ENCODE measurements at places on chromosomes 11 and 22. TPM values are rescaled to one million over a fixed set of nuclear protein-coding genes. Genes with fewer than 3 reads are reported as not detected.

The SLC17A6 gene
- total RNA-seq, result not detected

- no peak overlapping the region for H3K4me3 ChIP-seq
- no peak overlapping the region for H3K27ac ChIP-seq
- no peak for DNase-seq
- H3K27me3 ChIP-seq, result no peaks in the 10 kb centered on the region
Observed at GRCh38 chr11:71463331-71464211, 10.6 kb downstream of the NADSYN1 start.

DNA sequence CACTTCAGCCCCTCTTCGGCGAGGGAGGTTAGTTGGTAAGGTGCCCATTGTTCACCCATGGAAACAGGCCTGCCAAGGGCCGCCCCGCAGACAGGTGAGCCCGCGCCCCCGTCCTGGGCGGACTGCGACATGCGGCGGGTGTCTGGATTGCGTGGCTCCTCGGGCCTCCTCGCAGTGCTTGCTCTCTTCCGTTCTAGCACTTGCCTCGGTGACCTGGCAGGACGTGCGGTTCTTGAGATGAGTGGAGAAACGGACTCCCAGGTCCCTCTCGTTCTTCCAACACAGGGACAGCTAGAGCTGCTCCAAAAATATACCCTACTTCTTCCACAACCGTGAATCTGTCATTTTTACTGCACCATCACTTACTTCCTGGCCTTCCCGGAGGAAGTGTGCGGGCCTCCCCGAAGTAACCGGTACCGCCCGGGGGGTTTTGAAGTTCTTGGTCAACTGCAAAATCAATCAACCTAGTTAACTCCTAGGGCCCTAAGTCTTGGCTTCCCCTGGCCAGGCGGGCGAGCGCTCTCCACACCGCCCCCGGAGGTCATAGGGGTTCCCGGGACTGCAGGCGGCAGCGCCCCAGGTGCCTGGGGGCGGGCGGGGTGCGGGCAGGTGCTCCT is 745 bp upstream of the ZBTB44 start:
- H3K27ac ChIP-seq, result peak overlapping the region; percentile 96
- peak overlapping the region; percentile 89 for H3K4me3 ChIP-seq
- H3K27me3 ChIP-seq, result no peaks in the 10 kb centered on the region
- H3K36me3 ChIP-seq, result peaks cover 4% of the 10 kb centered on the region

- no peak overlapping the region for H3K27ac ChIP-seq
- no peaks in the 10 kb centered on the region for H3K36me3 ChIP-seq
- H3K4me1 ChIP-seq, result peaks cover 2% of the 10 kb centered on the region
- no peak for DNase-seq
- no peak overlapping the region for H3K4me3 ChIP-seq
Observed at GRCh38 chr11:22774716-22775115, 54.9 kb downstream of the SVIP start.

The KRTAP5-9 gene
- total RNA-seq, result not detected

DNA sequence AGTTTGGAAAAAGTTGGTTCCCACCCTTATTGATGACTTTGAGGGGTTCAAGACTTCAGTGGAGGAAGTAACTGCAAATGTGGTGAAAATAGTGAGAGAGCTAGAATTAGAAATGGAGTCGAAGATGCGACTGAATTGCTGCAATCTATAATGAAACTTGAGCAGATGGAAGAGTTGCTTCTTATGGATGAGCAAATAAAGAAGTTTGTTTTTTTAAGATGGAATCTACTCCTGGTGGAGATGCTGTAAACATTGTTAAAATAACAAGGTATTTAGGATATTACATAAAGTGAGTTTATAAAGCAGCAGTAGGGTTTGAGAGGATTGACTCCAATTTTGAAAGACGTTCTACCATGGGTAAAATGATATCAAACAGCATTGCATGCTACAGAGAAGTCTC is 64.2 kb upstream of the GRK2 start:
- no peak overlapping the region for H3K4me3 ChIP-seq
- no peak overlapping the region for H3K27ac ChIP-seq
- no peak for DNase-seq
- H3K27me3 ChIP-seq, result no peaks in the 10 kb centered on the region
- peaks cover 10% of the 10 kb centered on the region for H3K36me3 ChIP-seq

The PGA4 gene
- not detected for total RNA-seq

DNA sequence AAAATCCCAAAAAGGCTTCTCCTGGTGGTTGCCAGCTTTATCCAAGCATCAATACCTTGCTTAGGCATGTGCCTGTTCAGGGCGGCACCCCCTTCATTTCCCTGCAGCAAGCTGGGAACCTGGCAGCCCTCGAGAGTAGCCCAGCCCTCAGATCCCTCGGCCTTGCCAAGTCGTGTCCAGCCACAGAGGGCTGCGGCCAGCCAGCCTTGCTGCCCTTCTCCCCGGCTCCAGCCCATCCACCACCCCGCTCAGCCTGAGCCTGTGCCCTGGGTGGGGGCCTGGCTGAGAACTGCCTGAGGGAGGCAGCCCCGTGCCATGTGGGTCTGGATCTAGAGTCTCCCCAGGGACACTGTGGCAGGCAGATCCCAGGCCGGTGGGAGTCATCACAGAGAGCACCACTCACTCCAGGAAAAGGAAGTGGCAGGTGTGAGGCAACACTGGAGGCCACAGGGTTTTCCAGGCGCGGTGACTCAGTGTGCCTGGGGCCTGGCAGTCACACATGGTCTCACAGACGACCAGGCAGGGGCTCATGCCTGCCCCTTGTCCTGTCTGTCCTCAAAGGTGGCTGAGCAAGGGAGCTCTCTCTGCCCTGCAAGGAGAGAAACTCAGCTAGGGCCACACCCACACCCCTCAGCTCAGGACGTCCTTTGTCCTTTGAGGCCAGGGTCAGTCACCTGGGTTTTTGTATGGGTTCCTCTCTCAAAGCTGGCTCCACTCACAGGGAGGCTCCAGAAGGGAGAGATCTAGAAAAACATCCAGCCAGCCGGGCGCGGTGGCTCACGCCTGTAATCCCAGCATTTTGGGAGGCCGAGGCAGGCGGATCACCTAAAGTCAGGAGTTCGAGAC is 12.2 kb upstream of the CDC42BPG start:
- H3K36me3 ChIP-seq, result peaks cover 72% of the 10 kb centered on the region
- H3K4me1 ChIP-seq, result peaks cover 89% of the 10 kb centered on the region
- DNase-seq, result peak; percentile 80
- H3K27ac ChIP-seq, result peak overlapping the region; percentile 85

GRCh38 chr11:46898396-46899095 is 19.8 kb downstream of the LRP4 start:
- no peak for DNase-seq
- H3K36me3 ChIP-seq, result no peaks in the 10 kb centered on the region
- no peaks in the 10 kb centered on the region for H3K4me1 ChIP-seq
- no peaks in the 10 kb centered on the region for H3K27me3 ChIP-seq

GRCh38 chr11:17154409-17155159 is 53.2 kb downstream of the PIK3C2A start:
- H3K27ac ChIP-seq, result no peak overlapping the region
- H3K27me3 ChIP-seq, result no peaks in the 10 kb centered on the region
- no peak for DNase-seq
- peaks cover 23% of the 10 kb centered on the region for H3K4me1 ChIP-seq
- H3K4me3 ChIP-seq, result no peak overlapping the region
- peaks cover 11% of the 10 kb centered on the region for H3K36me3 ChIP-seq

DNA sequence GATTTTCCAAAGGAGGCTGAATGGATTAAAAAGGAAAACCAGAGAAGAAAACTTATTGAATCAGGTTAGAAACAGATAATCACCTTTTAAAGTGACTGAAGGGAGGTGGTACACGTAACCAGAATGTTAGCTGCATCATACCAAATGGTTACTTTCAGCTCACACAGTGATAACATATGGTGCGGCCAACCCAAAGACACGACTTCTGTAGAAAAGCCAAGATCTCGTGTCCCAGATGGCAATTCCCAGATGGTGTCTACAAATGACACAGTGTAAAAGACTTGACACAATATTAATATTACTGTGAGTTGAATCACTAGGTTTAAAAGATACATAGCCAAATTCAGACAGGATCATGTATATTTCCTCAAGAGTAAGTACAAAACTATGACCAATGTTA is 5.2 kb downstream of the PPP2R1B start:
- H3K36me3 ChIP-seq, result peaks cover 31% of the 10 kb centered on the region
- DNase-seq, result no peak
- H3K4me1 ChIP-seq, result peaks cover 27% of the 10 kb centered on the region
- no peaks in the 10 kb centered on the region for H3K27me3 ChIP-seq
- no peak overlapping the region for H3K4me3 ChIP-seq
- no peak overlapping the region for H3K27ac ChIP-seq

GRCh38 chr11:75907906-75908527 is 93.0 kb downstream of the UVRAG start:
- no peaks in the 10 kb centered on the region for H3K27me3 ChIP-seq
- peaks cover 17% of the 10 kb centered on the region for H3K36me3 ChIP-seq
- peaks cover 32% of the 10 kb centered on the region for H3K4me1 ChIP-seq
- no peak for DNase-seq
- H3K27ac ChIP-seq, result peak overlapping the region; percentile 20

- no peak overlapping the region for H3K4me3 ChIP-seq
- no peak for DNase-seq
- H3K4me1 ChIP-seq, result peaks cover 17% of the 10 kb centered on the region
- no peak overlapping the region for H3K27ac ChIP-seq
Observed at GRCh38 chr22:21047730-21048129, 2.0 kb downstream of the LRRC74B start.

DNA sequence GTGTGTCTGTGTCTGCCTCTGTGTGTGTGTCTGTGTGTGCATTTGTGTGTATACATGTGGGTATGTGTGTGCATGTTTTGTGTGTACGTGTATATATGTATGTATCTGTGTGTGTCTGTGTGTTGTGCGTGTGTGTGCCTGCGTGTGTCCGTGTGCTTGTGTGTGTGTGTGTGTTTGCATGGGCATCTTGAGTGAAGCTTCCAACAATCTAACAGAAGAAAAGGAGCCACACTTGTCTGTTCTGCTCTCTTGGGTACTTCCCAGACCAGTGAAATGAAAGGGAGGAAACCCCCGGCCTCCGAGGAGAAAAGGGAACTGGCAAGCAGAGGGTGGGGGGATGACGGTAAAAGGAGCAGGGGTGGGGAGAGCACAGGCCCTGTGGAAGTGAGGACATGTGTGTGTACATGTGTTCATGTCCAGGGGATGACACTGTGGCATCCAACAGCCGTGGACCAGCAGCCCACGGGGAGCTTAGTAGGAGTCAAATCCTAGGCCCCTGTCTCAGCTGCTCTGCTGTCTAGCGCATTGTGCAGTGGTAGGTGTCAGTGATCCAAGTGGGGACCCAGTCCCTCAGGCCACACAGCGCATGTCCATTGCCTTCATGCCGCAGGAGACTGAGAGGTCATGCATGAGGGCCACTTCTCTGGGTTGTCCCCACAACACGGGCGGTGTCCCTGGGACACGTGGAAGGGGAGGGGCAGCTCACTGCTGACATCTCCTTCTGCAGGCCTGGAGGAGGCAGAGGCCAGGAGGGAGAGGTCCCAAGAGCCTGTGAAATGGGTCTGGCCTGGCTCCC is 8.1 kb downstream of the CSF2RB start:
- no peaks in the 10 kb centered on the region for H3K36me3 ChIP-seq
- peaks cover 21% of the 10 kb centered on the region for H3K27me3 ChIP-seq

GRCh38 chr11:64869571-64870175 is 8.7 kb downstream of the EHD1 start:
- peak overlapping the region; percentile 91 for H3K27ac ChIP-seq
- no peak for DNase-seq
- peaks cover 54% of the 10 kb centered on the region for H3K36me3 ChIP-seq
- H3K4me3 ChIP-seq, result peak overlapping the region; percentile 56
- no peaks in the 10 kb centered on the region for H3K27me3 ChIP-seq

The DEFB131B gene
- not detected for total RNA-seq

The OR8B8 gene
- not detected for total RNA-seq

- H3K27ac ChIP-seq, result no peak overlapping the region
- peaks cover 8% of the 10 kb centered on the region for H3K27me3 ChIP-seq
- DNase-seq, result no peak
- H3K4me1 ChIP-seq, result no peaks in the 10 kb centered on the region
Observed at GRCh38 chr11:124199702-124200101, 16.6 kb downstream of the OR10D3 start.

The TYR gene
- total RNA-seq, result not detected

The C11orf52 gene
- total RNA-seq, result not detected

The HTR3B gene
- total RNA-seq, result not detected

DNA sequence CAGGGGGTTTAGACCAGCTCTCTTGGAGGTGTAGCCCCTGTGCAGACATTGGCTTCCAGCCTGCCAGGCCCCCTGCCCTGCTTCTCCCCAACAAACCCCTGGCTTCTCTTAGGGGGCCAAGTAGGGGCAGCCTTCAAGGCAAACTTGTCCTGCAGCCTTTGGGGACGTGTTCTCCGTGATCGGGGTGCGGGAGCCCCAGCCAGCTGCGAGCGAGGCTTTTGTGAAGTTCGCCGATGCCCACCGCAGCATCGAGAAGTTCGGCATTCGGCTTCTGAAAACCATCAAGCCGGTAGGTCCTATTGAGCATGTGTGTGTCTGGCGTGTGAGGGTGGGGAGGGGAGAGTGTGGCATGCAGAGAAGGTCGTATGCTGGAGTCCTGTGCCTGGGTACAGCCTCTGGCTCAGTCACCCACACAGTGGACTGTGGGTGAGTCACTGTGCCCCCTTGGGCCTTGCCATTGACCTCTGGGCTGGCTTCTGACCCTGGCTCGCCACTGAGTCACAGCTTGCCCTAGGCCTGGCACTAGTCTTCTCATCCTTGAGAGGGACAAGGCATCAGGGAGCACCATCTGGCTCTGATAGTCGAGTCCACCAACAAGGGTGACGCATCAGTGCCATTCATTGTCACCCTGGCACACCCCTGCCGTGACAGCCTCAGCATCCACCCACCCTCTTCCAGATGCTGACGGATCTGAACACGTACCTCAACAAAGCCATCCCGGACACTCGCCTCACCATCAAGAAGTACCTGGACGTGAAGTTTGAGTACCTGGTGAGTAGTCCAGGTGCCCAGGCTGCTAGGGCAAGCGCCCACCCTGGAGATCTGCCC is 11.4 kb downstream of the SLC16A8 start:
- no peaks in the 10 kb centered on the region for H3K4me1 ChIP-seq
- H3K27ac ChIP-seq, result no peak overlapping the region
- no peak for DNase-seq
- peaks cover 6% of the 10 kb centered on the region for H3K36me3 ChIP-seq
- no peak overlapping the region for H3K4me3 ChIP-seq

DNA sequence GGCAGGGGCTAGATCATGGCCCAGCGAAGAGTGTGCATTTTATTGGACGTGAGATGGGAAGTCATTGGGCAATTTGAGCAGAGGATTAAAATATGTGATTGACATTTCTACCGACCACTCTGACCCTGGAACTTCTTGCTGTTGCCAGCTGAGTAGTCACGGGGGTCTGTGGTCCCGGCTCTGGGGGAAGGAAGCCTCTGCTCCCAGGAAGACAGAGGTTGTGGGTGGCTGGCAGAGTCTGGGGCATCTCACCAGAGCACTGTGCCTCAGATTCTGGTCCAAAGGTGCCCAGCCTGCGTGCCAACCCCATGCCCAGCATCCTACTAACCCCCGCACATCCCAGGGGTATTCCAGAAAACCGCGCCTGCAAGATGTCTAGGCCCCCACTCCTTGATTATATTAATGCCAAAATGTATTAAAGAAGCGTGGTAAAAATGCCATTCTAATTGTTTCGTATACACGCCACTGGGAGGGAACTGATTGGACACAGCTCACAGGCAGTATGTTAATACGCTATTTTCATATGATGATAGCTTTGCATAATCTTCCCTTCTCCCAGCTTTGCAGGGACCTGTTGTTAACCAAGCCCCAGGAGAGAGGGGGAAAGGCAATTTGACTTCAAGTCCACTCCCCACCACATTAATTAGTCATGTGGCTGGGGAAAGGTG is 25.3 kb upstream of the LMO1 start:
- no peak overlapping the region for H3K27ac ChIP-seq
- no peaks in the 10 kb centered on the region for H3K4me1 ChIP-seq
- DNase-seq, result no peak
- no peaks in the 10 kb centered on the region for H3K36me3 ChIP-seq

The CELSR1 gene
- 0.14 TPM for total RNA-seq

- H3K4me3 ChIP-seq, result no peak overlapping the region
- peaks cover 18% of the 10 kb centered on the region for H3K36me3 ChIP-seq
- no peak for DNase-seq
Observed at GRCh38 chr11:95187723-95188122, 43.3 kb downstream of the SESN3 start.

Measured in activated naive CD8-positive, alpha-beta T cell treated with anti-CD3 and anti-CD28 coated beads for 36 hours (primary cell).